ENCODE measurements at places on chromosomes 7 and 10.

GRCh38 chr10:132404169-132404880, 7.3 kb downstream of the PWWP2B start:
- peak; percentile 76 for DNase-seq

GRCh38 chr7:50552921-50553320, 12.3 kb downstream of the DDC start:
- peak; percentile 35 for DNase-seq

GRCh38 chr7:135717693-135718092, 10.3 kb downstream of the SLC13A4 start:
- no peak for DNase-seq

DNA sequence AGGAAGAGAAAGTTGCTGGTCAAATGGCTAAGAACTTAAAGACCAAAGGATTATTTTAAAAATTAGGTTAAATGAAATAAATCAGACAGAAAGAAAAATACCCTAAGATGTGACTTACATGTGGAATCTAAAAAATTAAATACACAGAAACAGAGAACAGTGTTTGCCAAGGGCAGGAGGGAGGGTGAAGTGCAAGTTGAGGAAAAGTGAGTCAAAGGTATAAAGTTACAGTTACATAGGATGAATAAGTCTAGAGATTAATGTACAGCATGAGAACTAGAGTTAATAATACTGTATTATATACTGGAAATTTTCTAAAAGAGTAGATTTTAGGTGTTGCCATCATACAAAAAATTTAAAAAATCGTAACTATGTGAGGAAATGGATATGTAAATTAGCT, 146.3 kb downstream of the MDFIC start:
- no peak for DNase-seq

DNA sequence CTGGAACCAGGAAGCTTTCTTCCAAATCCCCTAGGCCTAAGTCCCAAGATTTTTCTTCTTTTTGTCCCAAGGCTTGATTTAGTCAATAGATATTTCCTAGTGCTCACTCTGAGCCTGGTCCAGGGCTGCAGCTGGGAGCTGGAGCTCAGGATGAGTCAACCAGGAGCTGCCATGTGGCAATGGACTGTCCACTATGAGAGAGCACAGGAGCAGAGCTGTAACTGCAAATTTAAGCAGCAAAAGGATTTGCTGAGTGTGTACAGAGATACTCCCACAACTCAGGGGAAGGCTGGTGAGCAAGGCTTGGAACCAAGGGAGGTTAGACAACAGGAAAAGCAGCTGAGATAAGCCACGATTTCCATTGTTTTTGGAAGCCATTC, 92.1 kb upstream of the CXCL12 start:
- no peak for DNase-seq

GRCh38 chr10:15238555-15239335, 70.3 kb upstream of the NMT2 start:
- no peak for DNase-seq

- no peak for DNase-seq
These were observed 6.7 kb upstream of the SMNDC1 start for GRCh38 chr10:110311357-110311949.

GRCh38 chr7:69989551-69989950, 391.3 kb downstream of the AUTS2 start:
- no peak for DNase-seq

GRCh38 chr10:96387161-96387560, 28.4 kb upstream of the OPALIN start:
- DNase-seq: no peak

- no peak for DNase-seq
These were observed 71.9 kb upstream of the DUSP5 start for GRCh38 chr10:110425684-110426293.

DNA sequence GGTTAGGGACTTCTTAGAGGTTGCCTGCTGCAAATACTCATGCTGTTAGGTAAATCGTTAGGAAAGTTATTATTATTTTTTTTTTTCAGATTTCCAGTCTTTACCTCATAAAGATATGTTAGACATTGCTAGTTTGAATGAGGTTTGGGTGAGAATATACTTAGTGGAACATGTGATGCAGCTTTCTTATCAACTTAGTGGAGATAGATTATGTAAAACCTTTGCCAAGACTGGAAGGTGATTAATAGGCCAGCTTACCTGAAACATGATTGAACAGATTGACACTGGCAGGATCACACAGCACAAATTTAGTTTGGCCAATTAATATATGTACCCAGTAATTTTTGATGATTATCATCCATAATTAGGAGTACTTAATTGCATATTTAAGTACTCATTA, 32.3 kb downstream of the ADD3 start:
- no peak for DNase-seq

GRCh38 chr10:128713471-128713870, 587.2 kb upstream of the MKI67 start:
- DNase-seq: no peak

GRCh38 chr10:78755063-78755701, 313.6 kb upstream of the ZMIZ1 start:
- DNase-seq: no peak

- no peak for DNase-seq
These were observed 30.3 kb upstream of the KEL start for GRCh38 chr7:142992427-142992826.

- DNase-seq: no peak
These were observed 35.5 kb downstream of the SEMA3C start for GRCh38 chr7:80883154-80884025.

Measured in left lung (tissue), 14 donors.